Activated gamma-delta T cell treated with anti-CD3 and anti-CD28 coated beads, Interleukin-2, amount 50 U/mL, for 16 hours (primary cell): ENCODE measurements at places on chromosomes 4 and X.

GRCh38 chrX:56231537-56232090, 542 bp upstream of the KLF8 start:
- no peak for DNase-seq

DNA sequence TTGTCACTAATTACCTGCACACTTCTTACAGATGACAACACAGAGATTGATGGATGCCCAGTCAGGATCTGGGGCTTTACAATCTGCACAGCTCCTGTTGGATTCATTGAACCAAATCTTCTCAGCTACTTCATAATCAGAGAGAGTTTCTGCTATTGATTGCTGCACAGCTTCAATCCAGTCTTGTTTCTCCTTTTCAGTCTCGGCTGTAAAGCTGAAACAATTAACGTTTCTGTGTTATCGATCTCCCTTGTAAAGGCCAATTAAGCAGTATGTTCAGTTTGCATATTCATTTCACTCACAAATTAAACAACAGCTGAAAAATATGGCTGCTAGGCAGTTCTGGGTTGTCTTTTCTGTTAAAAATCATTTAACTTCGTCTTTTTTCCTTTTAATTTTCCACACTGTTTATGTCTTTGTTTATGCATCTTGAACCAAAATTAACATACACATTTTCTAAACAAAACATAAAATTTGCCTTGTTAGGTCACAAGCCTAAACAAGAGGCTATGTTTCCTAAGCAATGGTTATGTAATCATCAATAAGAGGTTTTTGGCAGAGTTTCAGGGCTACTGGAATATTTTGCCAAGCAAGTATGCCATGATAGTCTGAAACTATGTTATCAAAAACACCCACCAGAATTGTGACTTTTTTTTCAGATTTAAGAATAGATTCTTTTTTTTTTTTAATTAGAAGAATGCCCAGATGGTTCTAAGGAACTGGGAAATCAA, 79.2 kb downstream of the ARAP2 start:
- no peak for DNase-seq

DNA sequence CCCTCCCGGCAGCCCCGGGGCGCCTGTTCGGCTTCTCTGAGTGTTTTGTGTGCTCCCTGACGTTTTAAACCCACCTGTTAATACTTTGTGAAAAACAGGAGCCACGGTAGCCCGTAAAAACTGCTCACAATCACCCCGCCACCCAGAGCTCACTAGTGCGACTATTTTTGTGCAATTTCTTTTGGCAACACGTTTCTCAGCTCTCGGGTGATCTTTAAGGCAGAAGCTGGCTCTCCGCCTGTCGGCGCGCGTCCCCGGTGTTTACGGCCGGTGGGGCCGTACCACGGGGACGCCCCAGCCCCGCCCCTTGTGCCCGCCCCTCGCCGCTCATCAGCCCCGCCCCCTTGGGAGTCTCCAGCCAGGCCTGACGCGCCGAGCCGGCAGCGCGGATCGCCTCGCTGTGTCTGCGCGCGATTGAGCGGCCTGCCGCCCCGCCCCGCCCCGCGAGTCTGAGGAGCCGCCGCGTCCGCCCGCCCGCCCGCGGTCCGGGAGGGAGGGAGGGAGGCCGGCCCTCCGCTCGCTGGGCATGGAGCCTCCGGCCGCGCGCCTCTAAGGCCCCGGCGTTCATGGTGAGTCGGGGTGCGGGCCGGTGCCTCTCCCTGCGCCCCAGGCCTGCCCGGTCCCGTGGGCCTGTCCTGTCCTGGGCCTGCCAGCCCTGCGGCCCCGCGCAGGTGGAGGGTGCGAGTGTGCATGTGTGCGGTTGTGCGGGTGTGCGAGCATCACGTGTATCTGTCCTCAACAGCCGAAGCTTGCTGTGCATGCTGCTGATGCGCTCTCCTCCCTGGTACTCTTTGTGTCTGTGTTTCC, 56.2 kb upstream of the TADA2B start:
- DNase-seq: peak; percentile 87

DNA sequence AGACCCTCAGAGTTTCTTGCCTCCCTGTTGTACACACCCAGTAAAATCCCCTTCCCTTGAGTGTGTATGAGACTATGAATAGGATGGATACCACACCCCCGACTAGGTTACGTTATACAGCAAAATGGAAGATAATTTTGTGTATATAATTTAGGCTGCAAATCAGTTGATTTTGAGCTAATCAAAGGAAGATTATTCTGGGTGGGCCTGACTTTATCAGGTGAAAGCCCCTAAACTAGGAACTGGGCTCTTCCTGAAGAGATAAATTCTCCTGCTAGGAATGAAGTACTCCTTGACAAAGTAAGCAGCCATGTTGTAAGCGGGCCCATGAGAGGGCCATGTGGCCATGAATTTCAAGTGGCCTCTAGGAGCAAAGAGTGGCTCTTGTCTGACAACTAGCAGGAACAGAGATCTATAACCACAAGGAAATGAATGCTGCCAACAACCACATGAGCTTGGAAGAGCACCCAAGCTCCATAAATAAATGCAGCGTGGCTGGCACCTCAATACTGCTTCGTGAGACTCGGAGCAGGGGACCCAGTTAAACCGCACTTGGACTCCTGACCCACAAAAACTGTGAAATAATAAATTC, 646.4 kb downstream of the IL1RAPL1 start:
- no peak for DNase-seq

DNA sequence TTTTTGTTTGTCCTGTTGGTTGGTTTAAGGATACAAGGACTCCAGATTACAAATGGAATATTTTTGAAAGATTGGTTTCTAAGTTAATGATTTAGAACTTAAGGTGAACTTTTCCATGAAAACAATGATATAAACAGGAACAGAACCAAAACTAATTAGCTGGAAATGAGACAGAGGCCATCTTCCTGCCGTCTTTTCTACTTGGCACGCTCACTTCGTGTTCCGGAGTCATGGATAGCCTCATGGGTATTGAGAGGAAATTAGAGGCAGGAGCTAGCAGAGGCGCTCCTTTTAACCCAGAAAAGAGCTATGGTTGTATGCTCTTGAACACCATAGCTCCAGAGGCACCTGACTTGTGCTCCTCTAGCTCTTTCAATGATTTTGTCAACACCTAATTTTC, 2.4 kb downstream of the FAM241A start:
- no peak for DNase-seq

DNA sequence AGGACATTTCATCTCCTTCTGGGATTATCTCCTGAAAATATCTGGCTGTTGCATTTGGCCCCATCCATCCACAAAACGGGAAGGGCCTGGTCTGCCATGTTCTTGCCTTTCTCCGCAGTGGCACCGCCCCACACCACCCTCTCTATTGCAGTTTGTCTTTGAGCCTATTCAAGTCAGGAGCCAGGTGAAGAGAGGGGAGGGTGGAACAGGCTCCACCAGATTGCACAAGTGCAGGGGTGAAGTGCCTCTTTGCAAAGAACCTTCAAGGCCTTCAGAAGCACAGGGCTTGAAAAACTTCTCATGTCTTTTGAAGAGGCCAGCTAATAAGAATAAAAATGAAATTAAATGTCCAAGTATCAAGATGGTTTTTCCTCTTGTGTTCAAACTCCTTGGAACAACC, 28.7 kb downstream of the RS1 start:
- no peak for DNase-seq

DNA sequence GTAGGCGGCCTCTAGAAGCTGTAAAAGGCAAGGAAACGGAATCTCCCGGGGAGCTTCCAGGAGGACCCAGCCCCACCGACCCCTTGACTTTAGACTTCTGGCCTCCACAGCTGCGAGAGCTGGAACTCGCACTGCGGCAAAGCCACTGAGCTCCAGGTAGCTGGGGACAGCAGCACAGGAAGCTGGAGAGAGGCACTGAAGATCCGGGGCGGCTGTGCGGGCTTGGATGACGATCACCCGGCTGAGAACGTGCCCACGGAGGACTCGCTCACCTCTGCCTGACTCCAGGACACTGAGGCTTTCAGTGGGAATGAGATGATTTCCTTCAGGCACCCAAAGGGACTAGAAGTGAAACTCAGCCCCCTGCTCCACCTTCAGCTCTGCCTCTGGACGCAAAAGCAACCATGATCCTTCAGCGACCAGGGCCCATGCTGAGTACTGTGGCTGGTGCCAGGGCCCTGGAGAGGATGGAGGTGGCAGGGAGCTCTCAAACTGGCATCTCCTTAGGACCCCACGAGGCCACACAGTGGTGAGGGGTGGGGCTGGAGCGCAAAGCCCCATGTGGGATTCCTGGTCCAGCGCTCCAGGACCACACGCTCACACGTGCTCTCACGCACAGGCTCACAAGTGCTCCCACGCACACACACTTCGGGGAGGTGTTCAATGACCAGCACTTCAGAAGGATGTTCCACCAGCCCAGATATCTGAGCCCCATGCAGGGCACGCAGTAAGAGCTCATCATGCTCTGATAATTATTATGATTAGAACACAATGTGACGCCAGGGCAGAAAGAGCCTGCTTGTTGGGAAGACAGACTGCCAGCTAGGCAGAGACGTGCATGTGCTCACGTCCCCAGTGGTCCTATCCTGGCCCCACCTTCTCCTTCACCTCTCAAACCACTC, 47.2 kb downstream of the ADRA2C start:
- DNase-seq: no peak
